IMR-90 (cell line): ENCODE measurements at places on chromosomes 12 and 14. TPM values are rescaled to one million over a fixed set of nuclear protein-coding genes. Genes with fewer than 3 reads are reported as not detected.

- no peaks in the 10 kb centered on the region for H3K27me3 ChIP-seq
- no peak overlapping the region for H3K4me3 ChIP-seq
- DNase-seq = no peak
Observed at GRCh38 chr14:94054401-94054800, 26.6 kb downstream of the DDX24 start.

- no peaks in the 10 kb centered on the region for H3K36me3 ChIP-seq
- H3K27ac ChIP-seq = no peak overlapping the region
- no peak overlapping the region for H3K4me3 ChIP-seq
- peaks cover 21% of the 10 kb centered on the region for H3K4me1 ChIP-seq
Observed at GRCh38 chr12:6208130-6208529, 7.9 kb downstream of the CD9 start.

GRCh38 chr12:83121897-83122622 lies 435.4 kb downstream of the TMTC2 start:
- H3K27ac ChIP-seq = no peak overlapping the region
- H3K4me1 ChIP-seq = no peaks in the 10 kb centered on the region
- no peak overlapping the region for H3K4me3 ChIP-seq
- H3K36me3 ChIP-seq = no peaks in the 10 kb centered on the region
- DNase-seq = no peak

GRCh38 chr12:572532-572899 lies 90.7 kb downstream of the NINJ2 start:
- no peak overlapping the region for H3K27ac ChIP-seq
- H3K36me3 ChIP-seq = no peaks in the 10 kb centered on the region
- H3K4me1 ChIP-seq = peaks cover 17% of the 10 kb centered on the region
- no peak overlapping the region for H3K4me3 ChIP-seq
- no peaks in the 10 kb centered on the region for H3K27me3 ChIP-seq

C12orf50 gene
- not detected in 2 replicates for total RNA-seq

- H3K36me3 ChIP-seq = no peaks in the 10 kb centered on the region
- H3K27me3 ChIP-seq = peaks cover 5% of the 10 kb centered on the region
- H3K27ac ChIP-seq = no peak overlapping the region
- DNase-seq = peak; percentile 25
Observed at GRCh38 chr12:12007001-12007712, 63.6 kb upstream of the BCL2L14 start.

GRCh38 chr12:82981150-82981549 lies 294.4 kb downstream of the TMTC2 start:
- no peaks in the 10 kb centered on the region for H3K36me3 ChIP-seq
- H3K4me3 ChIP-seq = no peak overlapping the region
- no peak overlapping the region for H3K27ac ChIP-seq
- no peaks in the 10 kb centered on the region for H3K4me1 ChIP-seq

DNA sequence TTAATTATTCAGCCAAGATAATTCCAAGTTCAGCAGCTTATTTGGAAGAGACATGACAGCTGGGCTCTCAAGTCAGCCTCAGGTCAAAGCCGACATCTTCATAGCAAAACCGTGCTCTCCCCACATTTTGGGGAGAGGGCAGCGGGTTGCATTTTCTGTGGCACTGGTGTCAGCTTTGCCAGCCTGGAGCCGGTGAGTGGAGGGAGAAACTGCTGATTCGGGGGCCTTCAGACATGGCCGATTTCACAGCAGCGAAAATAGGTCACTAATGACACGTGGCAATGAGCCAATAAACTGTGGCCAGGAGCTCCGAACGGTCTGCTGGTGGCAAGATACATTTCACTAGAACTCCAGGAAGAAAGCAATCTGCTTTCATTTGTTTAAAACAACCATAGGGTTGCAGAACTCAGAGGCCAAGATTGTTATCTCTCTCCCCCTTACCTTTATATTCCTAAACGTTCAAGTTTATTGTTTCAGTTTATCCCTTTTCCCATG lies 173.2 kb downstream of the CAND1 start:
- no peaks in the 10 kb centered on the region for H3K36me3 ChIP-seq
- no peaks in the 10 kb centered on the region; the same call in 1 of the 2 replicates for H3K27me3 ChIP-seq
- H3K27ac ChIP-seq = no peak overlapping the region
- H3K4me3 ChIP-seq = no peak overlapping the region
- H3K4me1 ChIP-seq = no peaks in the 10 kb centered on the region
- no peak for DNase-seq

DNA sequence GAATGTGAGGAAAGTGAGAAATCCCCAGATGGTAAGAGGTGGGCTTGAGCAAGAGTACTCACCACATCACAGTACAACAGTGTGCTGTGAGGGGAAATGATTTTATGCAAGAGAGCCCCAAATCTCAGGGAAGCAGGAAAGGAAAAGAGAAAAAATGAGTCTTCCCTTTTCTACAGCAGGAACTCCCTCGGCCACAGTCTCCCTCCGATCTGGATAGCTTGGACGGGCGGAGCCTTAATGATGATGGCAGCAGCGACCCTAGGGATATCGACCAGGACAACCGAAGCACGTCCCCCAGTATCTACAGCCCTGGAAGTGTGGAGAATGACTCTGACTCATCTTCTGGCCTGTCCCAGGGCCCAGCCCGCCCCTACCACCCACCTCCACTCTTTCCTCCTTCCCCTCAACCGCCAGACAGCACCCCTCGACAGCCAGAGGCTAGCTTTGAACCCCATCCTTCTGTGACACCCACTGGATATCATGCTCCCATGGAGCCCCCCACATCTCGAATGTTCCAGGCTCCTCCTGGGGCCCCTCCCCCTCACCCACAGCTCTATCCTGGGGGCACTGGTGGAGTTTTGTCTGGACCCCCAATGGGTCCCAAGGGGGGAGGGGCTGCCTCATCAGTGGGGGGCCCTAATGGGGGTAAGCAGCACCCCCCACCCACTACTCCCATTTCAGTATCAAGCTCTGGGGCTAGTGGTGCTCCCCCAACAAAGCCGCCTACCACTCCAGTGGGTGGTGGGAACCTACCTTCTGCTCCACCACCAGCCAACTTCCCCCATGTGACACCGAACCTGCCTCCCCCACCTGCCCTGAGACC lies 7.8 kb downstream of the ATN1 start:
- H3K4me1 ChIP-seq = peaks cover 9% of the 10 kb centered on the region
- H3K27ac ChIP-seq = no peak overlapping the region
- H3K27me3 ChIP-seq = no peaks in the 10 kb centered on the region
- H3K4me3 ChIP-seq = no peak overlapping the region
- DNase-seq = no peak

DNA sequence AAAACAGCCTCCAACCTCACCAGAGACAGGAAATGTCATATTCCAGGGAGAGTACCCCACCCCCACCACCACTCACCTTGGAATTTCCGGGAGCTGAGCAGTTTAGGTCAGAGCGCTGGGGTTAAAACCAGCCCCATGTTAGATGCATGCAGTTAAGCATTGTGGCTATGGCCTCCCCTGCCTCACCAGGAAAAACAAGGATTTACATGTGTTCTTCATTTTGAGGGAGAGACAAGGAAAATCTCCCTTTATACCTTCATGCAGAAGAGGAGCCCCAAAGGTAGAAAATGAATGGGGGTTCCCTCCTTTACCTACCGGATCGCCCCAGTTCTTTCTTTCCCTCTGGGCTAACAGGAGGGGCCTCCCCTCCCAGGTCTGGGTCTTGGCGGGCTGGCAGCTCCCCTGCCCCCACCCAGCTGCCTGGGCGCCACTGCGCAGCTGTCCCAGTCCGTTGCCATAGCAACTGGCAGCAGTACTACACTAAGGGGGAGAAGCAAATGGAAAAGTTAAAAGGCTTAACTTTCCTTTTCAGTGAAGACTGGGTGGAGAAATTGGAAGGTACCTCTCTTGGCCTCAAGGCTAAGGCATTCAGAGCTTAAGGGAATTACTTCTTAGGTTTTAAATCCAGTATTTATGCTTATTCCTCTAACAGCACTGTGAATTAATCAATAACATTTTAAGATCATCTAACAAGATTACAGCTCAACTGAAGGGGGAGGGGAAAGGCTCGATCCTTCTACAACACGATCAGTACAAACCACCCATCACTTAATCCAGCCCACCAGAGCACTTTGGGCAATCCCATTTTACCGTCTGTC lies 20.5 kb downstream of the CBX5 start:
- peak; percentile 87 for DNase-seq
- peaks cover 19% of the 10 kb centered on the region for H3K4me1 ChIP-seq
- peak overlapping the region; percentile 93 for H3K27ac ChIP-seq
- no peaks in the 10 kb centered on the region for H3K27me3 ChIP-seq

KRT5 gene
- total RNA-seq = not detected in 2 replicates

DNA sequence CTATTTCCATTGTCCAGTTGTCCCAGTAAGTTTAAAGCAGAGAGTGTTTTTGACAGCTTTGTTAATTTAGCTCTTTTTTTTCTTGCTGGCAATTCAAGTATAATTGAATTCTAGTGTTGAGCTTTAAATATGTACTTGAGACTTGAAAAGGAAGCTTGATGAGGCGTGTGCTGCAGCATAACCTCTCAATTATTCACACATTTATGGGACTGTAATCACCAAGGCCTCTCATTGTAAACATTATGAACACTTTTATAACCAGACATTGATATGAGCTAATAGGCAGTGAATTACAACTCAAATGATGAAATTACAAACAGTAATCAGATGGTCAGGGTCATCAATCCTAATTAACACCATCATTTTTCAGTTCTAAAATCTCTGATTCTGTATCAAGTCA lies 378.0 kb upstream of the DDHD1 start:
- no peak overlapping the region for H3K4me3 ChIP-seq
- no peaks in the 10 kb centered on the region for H3K36me3 ChIP-seq
- DNase-seq = no peak
- H3K4me1 ChIP-seq = peaks cover 15% of the 10 kb centered on the region
- no peaks in the 10 kb centered on the region for H3K27me3 ChIP-seq

DNA sequence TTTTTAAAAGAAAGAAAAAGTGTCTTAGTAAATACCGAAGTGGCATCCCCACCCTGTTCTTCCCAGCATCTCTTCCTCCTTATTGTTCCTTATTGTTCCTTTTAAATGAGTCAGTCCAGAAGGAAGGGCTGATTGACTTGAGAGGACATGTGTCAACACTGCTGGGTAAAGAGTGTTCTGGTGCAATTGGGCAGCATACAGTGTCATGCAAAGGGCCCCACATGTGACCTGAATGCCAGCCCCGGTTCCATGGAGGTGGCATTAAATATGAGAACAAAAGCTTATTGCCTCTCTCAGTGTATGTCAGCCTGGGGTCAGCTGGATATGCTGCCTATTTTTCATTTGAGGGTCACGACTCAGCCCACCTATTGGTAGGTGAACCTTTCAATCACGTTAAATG lies 58.9 kb upstream of the RIC8B start:
- no peak for DNase-seq
- H3K4me3 ChIP-seq = no peak overlapping the region
- H3K27ac ChIP-seq = no peak overlapping the region
- H3K4me1 ChIP-seq = no peaks in the 10 kb centered on the region
- peaks cover 6% of the 10 kb centered on the region for H3K27me3 ChIP-seq
- H3K36me3 ChIP-seq = no peaks in the 10 kb centered on the region

SAV1 gene
- total RNA-seq = 18.8 and 25.0 TPM in 2 replicates

GRCh38 chr14:103753774-103754173 lies 38.2 kb downstream of the ZFYVE21 start:
- no peak overlapping the region for H3K4me3 ChIP-seq
- no peaks in the 10 kb centered on the region for H3K27me3 ChIP-seq
- no peak overlapping the region for H3K27ac ChIP-seq
- no peaks in the 10 kb centered on the region for H3K36me3 ChIP-seq

C3AR1 gene
- total RNA-seq = 0.28 and 0.36 TPM in 2 replicates

PDZRN4 gene
- not detected in 2 replicates for total RNA-seq

MBIP gene
- total RNA-seq = 9.3 and 15.0 TPM in 2 replicates
